ENCODE measurements at places on chromosomes 12 and 14. TPM values are rescaled to one million over a fixed set of nuclear protein-coding genes. Genes with fewer than 3 reads are reported as not detected.
A peak's percentile ranks its signal among the peaks of the same experiment; 100 is the strongest.

Gene TCL1B
- not detected for total RNA-seq

GRCh38 chr14:72518809-72519377 is 375.0 kb downstream of the DPF3 start:
- no peak for DNase-seq

- no peak for DNase-seq
Observed at GRCh38 chr12:115873451-115874082, 403.9 kb downstream of the MED13L start.

DNA sequence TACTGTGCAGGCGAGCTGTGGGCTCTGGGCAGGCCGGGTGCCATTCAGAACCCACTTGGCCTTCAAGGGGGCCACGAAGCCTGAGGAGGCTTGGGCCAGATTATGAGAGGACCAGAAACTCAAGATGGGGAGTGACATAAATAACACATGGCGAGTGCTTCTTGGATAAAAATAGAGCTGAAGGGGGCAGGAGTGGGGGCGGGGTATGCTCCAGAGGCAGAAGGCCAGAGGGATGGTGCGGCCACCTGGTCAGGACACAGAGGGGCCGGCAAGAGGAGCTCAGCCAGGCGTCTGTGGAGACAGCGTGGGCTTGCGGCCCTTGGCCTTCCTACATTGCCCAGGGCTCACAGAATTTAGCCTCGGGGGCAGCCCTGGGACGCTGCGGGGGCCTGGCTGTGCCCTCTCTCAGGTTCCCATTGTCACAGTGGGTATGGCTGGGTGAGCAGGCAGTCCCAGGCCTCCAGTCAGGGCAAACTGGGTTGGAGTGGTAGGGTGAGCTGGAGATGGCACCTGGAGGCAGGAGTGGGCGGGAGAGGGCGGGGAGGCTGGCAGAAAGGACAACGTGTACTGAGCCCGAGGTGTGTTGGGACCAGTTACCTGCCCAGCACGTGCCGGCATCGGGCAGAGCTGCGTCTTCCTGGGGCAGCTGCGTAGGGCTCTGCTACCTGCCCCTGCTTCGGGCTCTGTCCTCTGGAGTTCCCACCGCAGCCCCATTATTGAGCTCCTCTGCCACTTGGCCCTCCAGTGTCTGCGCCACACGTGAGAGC is 7.4 kb upstream of the SLC25A29 start:
- DNase-seq = no peak

DNA sequence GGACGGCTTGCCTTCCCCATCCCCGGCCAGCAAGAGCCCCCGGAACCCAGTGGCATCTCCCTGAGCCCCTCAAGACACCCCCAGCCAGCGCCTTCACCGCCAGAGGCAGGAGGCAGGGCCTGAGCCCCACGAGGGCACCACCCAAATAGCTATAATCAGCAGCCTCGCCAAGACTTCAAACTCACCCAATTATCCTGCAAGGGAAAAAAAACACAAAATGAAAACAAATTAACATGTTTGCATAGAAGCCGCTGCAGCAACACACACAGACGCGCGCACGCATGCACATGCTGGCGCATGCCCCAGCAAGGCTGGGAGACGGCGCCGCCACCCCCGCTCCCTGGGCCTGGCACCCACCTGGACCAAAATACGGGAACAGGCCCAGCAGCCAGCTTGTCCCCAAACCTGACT is 15.8 kb downstream of the FAM222A start:
- DNase-seq = no peak

Gene P2RX2
- not detected for total RNA-seq

Gene HCAR3
- total RNA-seq = not detected

- DNase-seq = peak; percentile 91
Observed at GRCh38 chr12:132687211-132688164, at the start of the genes POLE and PXMP2. Gene POLE, minus strand, starts transcription at chr12:132687342. Its CDS starts 27 bp downstream, at chr12:132687315. Gene PXMP2, plus strand, starts transcription at chr12:132687587. Its CDS starts 84 bp downstream, at chr12:132687671.

- DNase-seq = no peak
Observed at GRCh38 chr14:74848768-74849167, 27.2 kb downstream of the PROX2 start.

GRCh38 chr12:8108808-8109398 is 14.5 kb upstream of the CLEC4A start:
- peak; percentile 79 for DNase-seq

- DNase-seq = no peak
Observed at GRCh38 chr14:74934476-74935359, 11.7 kb upstream of the RPS6KL1 start.

GRCh38 chr14:75461755-75462349 is 34.0 kb downstream of the JDP2 start:
- no peak for DNase-seq

DNA sequence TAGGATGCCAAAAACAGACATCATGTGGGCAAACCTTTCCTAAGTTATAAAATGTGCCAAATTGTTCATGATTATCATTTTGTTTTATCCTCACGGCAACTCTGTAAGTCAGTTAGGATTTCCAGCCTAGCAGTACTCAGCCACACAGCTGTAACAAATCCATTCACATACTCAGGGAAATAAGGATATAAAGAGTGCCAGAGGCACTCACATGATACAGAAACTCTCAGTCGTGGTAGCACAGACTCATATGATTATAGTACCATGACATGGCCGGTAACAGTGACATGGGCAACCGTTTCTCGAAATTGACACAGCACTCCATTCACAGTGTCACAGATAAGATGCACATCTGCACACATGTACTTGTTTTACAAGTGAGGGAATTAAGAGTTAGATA is 344.2 kb downstream of the LRIG3 start:
- peak; percentile 7 for DNase-seq

- DNase-seq = no peak
Observed at GRCh38 chr14:53520078-53520928, 367.2 kb upstream of the DDHD1 start.

- DNase-seq = no peak
Observed at GRCh38 chr12:3668479-3669165, 84.3 kb downstream of the CRACR2A start.

Gene OR4E2
- total RNA-seq = not detected

DNA sequence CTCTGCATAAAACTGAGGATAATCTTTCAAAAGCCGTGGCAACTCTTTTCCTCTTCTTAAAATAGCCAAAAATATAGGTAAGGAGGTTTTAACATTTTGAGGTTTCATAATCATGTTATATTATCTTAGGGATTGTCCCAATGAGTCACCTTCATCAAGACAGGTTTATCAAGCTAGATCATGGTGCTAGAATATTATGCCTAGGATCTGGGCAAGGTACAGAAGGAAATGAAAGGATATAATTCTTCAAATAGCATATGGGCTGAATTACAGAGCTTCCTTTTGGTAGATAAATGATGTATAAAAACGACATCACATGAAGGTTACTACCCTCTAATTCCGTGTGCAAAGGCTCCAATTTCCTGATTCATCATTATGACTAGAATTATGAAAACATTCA is 28.6 kb upstream of the TBC1D15 start:
- no peak for DNase-seq

DNA sequence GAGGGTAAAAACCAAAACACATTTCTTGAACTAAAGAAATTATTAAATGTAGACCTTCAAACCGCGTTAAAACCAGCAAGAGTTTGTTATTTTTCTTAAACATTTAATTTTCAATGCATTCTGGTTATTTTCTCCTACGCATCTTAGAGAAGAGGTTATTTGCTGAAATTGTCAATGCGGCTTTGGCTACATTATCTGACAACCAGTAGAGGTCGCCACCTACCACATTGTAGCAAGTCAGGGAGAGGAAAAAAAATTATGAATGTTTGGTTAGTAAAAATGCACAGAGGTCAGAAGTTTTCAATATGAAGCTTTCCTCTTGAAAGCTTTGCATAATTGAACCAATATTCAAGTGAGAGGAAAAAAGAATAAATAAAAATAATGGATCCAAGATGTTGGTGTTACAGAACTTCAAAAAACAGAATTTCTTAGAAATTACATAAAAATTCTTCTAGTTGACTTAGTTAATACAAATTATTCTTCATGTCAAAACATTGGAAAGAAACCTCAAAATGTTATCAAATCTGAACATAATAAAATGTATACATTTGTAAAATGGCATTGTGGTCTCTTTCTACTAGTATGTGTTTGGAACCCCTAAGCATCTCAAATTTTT is 159.4 kb upstream of the TMTC2 start:
- peak; percentile 64 for DNase-seq

Gene MYF5
- not detected for total RNA-seq

DNA sequence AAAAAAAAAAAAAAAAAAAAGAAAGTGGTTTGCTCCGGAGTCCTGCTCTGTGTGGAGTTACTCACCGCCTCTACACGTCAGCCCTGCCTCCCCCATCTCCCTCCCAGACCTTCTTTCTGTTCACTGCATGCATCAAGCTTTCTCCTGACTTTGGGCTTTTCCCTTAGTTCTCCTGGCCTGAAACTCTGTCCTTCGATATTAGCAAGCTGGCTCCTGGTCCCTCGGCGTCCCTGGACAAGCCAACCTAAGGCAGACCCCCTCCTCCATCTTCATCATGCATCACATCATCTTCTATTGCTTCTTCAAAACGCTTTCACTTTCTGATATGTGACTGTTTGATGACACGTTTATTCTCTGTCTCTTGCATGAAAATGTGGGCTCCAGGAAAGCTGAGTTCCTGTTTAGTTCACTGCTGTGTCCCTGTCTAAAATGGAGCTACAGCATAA is 40.6 kb downstream of the SLC15A4 start:
- peak; percentile 41 for DNase-seq

DNA sequence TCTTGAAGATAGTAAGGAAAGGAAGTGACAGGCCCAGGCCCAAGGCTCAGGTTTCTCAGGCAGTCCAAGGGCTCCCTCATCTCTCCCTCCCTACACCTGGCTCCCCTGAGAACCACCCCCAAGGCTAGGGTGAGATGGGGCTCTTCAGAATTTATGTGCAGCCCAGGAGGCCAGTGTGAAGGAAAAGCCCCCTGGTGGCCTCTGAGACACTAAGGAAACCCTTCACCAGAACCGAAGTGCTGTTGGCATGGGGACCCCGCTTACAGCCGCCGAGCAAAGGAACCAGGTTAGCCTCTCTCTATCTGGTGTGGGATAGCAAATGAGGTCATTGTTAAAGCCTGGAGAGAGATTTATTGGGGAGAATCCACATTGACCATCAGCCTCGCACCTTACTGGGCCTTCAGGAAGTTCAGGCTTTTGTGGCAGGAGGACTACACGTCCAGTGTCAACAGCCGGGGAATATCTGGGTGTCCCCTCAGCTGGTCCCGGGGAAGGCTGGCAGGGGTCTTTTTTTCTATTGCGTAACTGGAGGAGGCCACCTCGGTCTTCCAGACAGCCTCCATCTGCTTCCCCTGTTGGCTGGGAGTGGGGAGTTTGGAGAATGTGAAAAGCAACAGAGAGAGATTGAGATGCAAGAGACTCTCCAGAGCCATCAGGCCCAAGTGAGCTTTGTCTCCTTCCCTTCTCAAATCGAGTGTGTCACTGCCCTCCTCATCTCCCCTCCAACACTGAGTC is 18.1 kb downstream of the FAM186B start:
- no peak for DNase-seq

- no peak for DNase-seq
Observed at GRCh38 chr12:100698518-100698917, 96.1 kb upstream of the ANO4 start.

Gene SMCO2
- not detected for total RNA-seq

DNA sequence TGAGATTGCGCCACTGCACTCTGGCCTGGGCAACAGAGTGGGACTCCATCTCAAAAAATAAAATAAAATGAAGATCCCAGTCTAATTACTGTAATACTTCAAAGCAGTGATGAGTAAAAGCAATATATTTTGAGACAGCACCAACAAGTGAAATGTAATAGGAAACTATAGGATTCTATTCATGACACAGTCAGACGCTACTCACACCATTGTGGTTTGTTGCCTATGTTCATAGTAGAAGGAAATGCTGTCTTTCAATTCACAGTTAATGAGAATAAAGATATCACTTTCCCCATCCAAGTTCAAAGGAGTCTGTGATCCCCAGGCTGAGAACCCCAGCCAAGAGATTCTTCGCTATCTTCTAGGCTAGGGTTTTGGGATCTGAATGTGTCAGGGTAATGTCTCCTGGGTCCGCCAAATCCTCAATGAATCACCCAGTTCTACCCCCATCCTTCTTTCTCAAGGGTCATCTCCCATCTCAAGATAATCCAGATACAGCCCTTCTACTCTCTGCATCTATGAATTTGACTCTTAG is 16.6 kb upstream of the DTX1 start:
- no peak for DNase-seq

- DNase-seq = peak; percentile 40
Observed at GRCh38 chr14:39376667-39377403, 55.4 kb downstream of the FBXO33 start.

DNA sequence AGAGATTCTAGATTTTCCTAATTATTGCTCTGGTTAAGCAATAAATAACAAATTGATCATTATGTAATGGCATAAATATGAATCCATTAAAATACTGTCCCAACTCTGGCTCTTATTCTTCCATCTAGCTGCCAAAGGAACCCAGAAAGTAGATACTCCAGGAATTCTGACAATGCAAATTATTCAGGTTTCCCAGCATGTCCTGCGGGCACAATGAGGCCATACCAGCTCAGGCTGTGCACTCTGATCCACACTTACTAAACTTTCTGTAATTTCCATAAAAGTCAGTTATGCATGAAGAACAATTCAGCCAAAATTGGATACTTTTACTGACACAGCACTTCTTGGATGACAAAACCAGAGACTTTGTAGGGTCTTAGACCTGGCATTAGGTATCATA is 576.3 kb downstream of the KCNH5 start:
- no peak for DNase-seq

DNA sequence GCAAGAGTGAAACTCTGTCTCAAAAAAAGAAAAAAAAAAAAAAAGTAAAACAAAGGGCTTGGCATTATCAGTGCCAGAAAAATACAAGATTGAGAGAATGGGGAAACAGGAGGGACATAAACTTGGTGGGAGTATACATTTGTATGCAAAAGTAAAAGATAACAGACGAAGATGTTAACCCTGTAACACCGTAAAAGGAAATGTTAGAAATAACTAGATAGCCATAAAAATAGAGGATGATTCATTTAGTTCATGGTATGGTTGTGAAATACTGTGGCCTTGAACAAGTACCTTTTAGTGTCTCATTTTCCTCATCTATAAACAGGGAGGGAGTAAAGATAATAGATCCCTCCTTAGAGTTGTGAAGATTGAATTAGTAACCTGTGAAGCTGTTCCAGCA is 33.3 kb downstream of the ATP2A2 start:
- peak; percentile 92 for DNase-seq
